ENCODE measurements at places on chromosomes 12 and 14. TPM values are rescaled to one million over a fixed set of nuclear protein-coding genes. Genes with fewer than 3 reads are reported as not detected.
A peak's percentile ranks its signal among the peaks of the same experiment; 100 is the strongest.

- DNase-seq, result no peak
These were observed 93.9 kb upstream of the RFX4 start for GRCh38 chr12:106488884-106489283.

The RBP5 gene
- not detected for total RNA-seq

DNA sequence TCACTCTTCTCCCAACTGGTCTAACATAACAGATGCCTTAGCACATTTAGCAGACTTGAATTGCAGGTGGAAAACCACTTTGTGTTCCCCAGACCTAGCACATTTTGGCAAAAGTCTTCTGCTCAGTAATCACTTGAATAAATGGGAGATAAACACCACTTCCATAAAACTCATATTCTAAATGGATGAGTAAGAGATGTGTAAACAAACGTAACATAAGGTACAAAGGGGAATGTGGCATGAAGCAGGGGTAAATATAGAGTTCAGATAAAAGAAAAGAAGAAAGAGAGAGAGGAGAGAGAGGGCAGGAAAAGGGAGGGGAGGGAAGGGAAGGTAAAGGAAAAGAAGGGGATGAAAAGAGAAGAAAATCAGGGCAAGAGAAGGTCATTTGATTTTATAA, 17.0 kb upstream of the KERA start:
- peak; percentile 67 for DNase-seq

GRCh38 chr12:31869972-31870371, 89.2 kb upstream of the RESF1 start:
- no peak for DNase-seq
